Stimulated activated CD4-positive, alpha-beta T cell treated with anti-CD3 and anti-CD28 coated beads, TNF-alpha, amount 100 ng/mL, for 24 hours (primary cell): ENCODE measurements at places on chromosomes 12 and 14.

DNA sequence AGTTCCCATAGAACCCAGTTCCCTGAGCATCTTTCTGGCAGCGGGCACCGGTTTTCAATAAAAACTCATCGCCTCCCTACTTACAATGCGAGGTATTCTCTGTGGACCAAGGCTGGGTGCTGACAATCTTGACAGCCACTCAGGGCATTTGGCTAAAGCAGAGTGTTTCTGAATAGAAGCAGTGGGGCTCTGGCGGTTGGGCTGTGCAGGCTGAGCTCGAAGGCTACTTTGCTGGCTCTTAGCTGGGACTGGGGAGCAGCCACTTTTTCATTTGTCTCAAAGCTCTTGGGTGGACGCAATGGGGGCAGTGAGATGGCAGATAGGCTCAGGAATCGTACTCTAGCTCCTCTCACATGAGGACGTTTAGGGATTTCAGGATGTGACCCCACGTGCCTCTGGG lies 151.8 kb downstream of the UNC79 start:
- DNase-seq = no peak

DNA sequence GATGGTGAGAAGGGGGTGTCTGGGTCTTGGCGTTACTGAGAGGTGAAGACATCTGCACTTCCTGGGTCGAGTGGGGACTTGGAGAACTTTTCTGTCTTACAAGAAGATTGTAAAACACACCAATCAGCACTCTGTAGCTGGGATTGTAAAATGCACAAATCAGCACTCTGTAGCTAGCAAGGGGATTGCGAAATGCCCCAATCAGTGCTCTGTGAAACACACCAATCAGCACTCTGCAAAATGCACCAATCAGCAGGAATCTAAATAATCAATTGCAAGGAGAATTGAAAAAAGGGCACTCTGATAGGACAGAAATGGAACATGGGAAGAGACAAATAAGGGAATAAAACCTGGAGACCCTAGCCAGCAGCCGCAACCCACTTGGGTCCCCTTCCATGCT lies 376.1 kb upstream of the SFSWAP start:
- DNase-seq = no peak

DNA sequence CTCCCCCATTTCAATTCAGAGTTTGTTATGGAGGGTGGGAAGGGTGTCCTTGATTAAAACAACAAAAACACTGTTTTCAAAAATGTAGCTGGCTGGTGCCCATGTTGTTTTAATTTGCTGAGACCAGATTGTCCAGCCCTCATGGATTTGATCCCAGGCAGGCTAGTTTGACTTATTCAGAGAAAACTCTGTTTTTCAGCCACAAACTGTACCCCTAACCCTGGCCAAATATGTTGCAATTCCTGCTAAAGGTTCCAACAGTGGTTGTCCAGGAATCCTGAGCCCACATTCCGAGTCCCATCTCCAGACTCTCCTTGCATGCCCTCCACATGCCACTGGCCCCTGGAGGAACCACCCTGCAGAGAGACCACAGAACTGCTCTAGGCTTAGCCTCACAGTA lies 36.0 kb downstream of the MAP1LC3B2 start:
- no peak for DNase-seq

DNA sequence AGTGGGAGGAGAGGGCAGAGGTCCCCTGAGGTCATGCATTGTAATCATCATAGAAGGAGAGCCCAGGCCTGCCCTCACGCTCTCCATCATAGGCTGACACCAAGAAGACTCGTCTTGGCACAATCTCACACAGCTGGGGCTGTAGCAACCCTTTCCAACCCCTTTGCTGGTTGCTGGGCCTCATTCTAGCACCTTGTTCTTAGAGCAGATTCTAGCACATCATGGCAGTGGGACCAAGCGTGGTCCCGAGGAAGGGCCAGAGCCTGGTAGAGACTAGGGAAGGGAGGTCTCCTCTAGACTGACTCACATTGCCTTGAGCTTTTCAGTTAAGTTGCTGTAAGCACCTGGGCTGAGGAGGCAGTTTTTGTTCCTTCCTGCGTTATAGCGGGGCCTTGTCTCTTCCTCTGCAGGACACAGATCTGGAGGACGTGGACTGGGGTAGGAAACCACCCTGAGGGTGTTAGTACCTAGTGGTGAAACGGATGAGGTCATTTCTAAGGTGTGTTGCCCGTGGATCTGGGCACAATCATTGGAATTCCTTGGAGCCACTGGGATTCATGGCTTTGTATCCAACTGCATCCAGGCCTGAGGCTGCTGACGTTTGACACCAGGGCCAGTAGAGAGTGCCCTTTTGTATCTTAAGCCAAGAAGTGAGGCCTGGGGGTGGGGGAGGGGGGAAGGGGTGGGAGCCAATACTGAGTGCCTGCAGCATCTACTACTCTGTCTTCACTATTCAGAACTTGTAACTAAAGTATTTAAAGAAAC lies 19.9 kb downstream of the RPS6KL1 start:
- no peak for DNase-seq

DNA sequence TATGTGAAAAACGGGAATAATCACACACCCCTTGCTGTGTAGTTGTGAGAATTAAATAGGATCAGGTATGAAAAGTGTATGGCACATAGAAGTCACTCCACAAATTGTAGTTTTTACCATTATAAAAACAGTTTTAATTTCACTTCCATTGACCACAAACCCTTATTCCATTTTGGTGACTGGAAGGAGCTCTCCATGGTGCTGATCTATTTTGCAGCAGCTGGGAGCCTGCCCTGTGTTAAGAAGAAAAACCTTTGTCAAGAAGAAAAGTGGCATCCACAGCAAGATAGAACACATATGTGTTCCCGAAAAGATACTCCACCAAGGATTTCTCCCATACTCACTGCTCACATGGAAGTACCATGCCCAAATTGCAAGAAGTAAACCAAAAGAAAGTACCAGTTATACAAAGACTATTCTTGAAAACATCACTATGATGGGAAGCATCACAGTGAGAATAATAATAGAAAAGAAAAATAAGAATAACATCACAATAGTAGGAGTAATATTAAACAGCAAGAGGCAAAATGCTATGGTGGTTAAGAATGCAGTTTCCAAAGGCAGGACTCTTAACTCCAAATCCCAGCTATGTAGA lies 58.7 kb downstream of the TUNAR start:
- DNase-seq = no peak
